ENCODE measurements at places on chromosomes 6 and 20. TPM values are rescaled to one million over a fixed set of nuclear protein-coding genes. Genes with fewer than 3 reads are reported as not detected.

DNA sequence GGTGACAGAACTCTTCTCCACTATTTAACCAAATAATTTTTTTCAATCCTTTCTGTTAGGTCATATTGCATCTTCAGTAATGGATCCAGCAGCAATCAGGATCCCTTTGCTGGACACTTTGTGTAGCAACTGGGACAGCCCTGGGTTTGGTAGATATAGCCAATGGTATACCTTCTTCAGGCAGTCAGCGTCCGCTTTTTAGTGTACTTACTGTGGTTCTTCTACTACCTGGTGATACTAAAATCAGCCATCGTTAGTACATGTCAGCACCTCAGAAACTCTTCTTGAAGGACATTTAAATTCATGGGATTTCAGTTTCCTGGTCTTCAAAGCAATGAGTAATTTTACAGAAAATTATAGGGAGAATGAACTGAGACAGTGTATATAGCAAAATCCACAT, 93.5 kb downstream of the ADGRG6 start:
- peak overlapping the region; percentile 42 for H3K27ac ChIP-seq
- DNase-seq, result no peak
- no peaks in the 10 kb centered on the region for H3K27me3 ChIP-seq
- no peaks in the 10 kb centered on the region for H3K36me3 ChIP-seq
- peaks cover 31% of the 10 kb centered on the region for H3K4me1 ChIP-seq

DNA sequence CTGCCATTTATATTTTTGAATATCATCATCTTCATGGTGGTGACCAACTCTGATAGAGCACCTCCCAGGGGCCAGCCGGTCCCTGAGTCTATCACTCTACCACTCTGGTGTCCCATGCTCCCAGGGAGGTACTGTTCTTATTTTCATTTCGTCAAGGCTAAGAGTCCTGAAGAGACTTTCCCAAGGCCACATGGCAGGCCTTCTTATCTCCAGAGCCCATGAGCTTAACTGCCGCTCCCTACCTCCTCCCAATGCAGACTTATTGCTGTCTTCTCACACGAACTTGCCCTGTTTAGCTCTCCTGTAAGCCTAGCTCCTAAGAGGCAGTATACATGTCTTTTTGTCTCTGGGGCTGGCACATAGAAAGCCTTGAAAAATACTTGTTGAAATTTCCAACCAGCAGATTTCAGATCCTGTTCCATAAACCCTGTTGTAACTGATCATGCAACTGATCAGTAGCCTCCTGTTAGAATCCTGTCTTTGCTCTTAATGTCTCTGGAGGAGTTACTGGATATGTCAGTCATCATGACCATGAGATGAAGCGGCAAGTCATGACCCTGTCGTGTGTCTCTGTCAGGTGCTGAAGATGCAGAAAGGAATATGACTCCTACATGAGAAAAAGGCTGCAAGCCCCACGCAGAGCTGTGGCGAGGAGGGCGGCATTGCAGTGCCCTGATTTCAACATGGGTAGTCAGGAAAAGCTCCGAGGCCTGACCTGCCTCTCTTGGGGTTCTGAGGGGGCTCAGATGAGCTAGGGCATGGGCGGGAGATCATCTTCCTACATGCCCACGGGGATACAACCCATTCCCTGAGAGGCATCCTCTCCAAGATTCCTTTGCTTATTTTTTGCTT, 60.0 kb downstream of the TTI1 start:
- H3K27ac ChIP-seq, result no peak overlapping the region
- H3K4me3 ChIP-seq, result no peak overlapping the region
- H3K4me1 ChIP-seq, result peaks cover 20% of the 10 kb centered on the region
- no peak for DNase-seq
- no peaks in the 10 kb centered on the region for H3K27me3 ChIP-seq

DNA sequence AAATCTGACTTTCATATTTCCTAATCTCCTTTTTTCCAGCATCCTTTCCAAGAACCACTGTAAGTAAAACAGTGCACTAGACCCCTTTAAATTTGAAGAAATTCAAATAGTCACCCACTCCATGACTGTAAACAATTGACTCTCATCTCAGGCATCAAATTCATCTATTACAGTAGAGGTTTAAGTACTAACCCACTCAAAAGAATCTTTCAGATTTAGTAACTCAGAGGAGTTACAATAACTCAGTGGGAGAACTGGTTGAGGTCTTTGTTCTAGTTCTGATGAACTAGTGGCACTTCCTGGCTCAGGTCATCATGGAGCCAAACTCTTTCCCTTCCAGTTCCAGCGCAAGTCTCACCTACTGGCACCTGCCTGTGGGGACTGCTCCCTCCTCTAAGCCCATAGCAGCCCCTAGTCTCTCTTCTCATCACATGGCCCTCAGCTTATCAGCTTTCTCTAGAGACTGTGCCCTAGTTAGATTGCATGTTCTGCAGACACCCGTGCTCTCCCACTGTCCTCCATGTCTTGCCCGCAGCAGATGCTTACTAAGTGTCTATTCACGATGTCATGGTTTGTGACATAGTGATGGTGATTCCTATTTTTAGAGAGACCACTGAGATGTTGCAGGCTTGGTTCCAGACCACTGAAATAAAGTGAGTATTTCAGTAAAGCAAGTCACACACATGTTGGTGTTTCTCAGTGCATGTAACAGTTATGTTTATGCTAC, 196.2 kb downstream of the TBC1D7 start:
- no peaks in the 10 kb centered on the region for H3K36me3 ChIP-seq
- H3K27me3 ChIP-seq, result peaks cover 5% of the 10 kb centered on the region
- no peak overlapping the region for H3K4me3 ChIP-seq
- no peak for DNase-seq
- H3K27ac ChIP-seq, result no peak overlapping the region

GRCh38 chr6:5854899-5855298, 151.8 kb downstream of the NRN1 start:
- no peaks in the 10 kb centered on the region for H3K4me1 ChIP-seq
- peaks cover 4% of the 10 kb centered on the region for H3K27me3 ChIP-seq
- H3K36me3 ChIP-seq, result no peaks in the 10 kb centered on the region
- no peak for DNase-seq
- no peak overlapping the region for H3K27ac ChIP-seq

GRCh38 chr6:161274898-161275297, 1.0 kb upstream of the AGPAT4 start:
- no peaks in the 10 kb centered on the region for H3K27me3 ChIP-seq
- no peaks in the 10 kb centered on the region for H3K36me3 ChIP-seq
- no peak overlapping the region for H3K4me3 ChIP-seq
- H3K27ac ChIP-seq, result no peak overlapping the region

GRCh38 chr20:47691625-47692024, 93.7 kb downstream of the SULF2 start:
- no peaks in the 10 kb centered on the region for H3K27me3 ChIP-seq
- H3K36me3 ChIP-seq, result no peaks in the 10 kb centered on the region
- no peak overlapping the region for H3K4me3 ChIP-seq
- DNase-seq, result no peak
- H3K4me1 ChIP-seq, result no peaks in the 10 kb centered on the region

- H3K27ac ChIP-seq, result no peak overlapping the region
- DNase-seq, result no peak
- peaks cover 24% of the 10 kb centered on the region for H3K27me3 ChIP-seq
- no peak overlapping the region for H3K4me3 ChIP-seq
- H3K4me1 ChIP-seq, result no peaks in the 10 kb centered on the region
These were observed 204.2 kb downstream of the TBC1D7 start for GRCh38 chr6:13124131-13124530.

- peaks cover 39% of the 10 kb centered on the region for H3K36me3 ChIP-seq
- H3K4me3 ChIP-seq, result peak overlapping the region; percentile 94
- H3K27me3 ChIP-seq, result no peaks in the 10 kb centered on the region
- peak overlapping the region; percentile 97 for H3K27ac ChIP-seq
These were observed 622 bp downstream of the GPANK1 start for GRCh38 chr6:31663961-31664789.

- H3K4me1 ChIP-seq, result no peaks in the 10 kb centered on the region
- H3K27me3 ChIP-seq, result no peaks in the 10 kb centered on the region
- DNase-seq, result peak; percentile 27
- no peaks in the 10 kb centered on the region for H3K36me3 ChIP-seq
- no peak overlapping the region for H3K27ac ChIP-seq
These were observed 215.0 kb upstream of the HSF2 start for GRCh38 chr6:122184401-122184827.

DNA sequence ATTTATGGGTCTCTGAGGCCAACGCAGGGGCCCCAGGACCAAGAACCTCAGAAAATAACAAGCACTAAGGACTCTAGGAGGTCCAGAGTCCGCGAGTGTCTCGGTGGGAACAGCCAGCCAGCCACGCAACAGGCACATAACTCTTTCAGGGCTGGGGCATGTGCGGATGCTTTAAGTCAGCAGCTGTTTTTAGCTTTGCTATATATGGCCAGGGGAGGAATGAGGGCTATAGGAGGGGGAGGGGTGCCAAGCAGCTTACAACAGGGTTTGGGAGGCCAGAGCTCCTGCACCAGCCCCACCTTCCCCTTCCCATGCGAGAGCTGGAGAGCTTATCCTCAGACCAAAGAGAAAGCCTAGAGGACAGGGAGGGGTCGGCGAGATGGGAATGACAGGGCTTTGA, 6.2 kb downstream of the JPH2 start:
- no peaks in the 10 kb centered on the region for H3K36me3 ChIP-seq
- H3K27ac ChIP-seq, result no peak overlapping the region
- no peak overlapping the region for H3K4me3 ChIP-seq
- no peak for DNase-seq

DNA sequence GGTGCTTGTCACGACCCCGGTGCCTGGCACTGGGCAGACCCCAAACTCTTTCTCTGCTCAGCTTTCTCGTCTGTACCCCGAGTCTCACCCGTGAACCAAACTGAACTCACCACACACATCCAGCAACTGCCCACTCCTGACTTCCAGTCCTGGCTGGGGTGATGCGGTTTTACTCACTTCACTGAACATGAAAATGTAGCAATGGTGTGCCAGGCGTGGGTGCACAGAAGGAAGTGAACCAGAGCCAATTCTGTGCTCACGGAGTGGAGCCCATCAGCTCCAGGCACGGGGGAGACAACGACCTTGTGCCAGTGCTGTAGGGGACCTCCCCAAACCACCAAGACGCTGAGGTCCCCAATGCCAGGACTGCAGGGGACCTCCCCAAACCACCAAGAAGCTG, 78.7 kb upstream of the AFDN start:
- H3K36me3 ChIP-seq, result no peaks in the 10 kb centered on the region
- no peak overlapping the region for H3K27ac ChIP-seq
- DNase-seq, result no peak
- no peak overlapping the region for H3K4me3 ChIP-seq

- no peaks in the 10 kb centered on the region for H3K36me3 ChIP-seq
- no peaks in the 10 kb centered on the region for H3K27me3 ChIP-seq
- H3K4me3 ChIP-seq, result no peak overlapping the region
- DNase-seq, result no peak
These were observed 21.6 kb upstream of the TOP1 start for GRCh38 chr20:41006936-41007474.

DNA sequence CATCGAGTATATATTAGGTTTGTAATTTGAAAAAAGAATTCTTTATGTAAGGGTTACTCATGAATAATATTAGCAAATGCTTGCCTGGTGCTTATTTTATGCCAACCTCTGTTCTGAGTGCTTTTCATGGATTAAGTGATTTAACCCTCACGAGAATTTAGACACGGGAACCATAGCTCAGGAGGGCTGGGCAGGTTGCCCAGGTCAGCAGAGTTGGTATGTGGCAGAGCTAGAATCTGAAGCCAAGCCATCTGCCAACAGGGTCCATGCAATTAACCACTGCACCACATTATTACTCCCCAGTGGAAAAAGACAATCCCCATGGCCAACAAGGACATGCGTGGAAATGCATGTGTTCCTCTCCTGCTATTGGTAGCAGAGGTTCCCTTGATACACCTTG, 345.6 kb downstream of the CDC5L start:
- H3K4me1 ChIP-seq, result no peaks in the 10 kb centered on the region
- no peaks in the 10 kb centered on the region for H3K36me3 ChIP-seq
- DNase-seq, result no peak
- H3K27me3 ChIP-seq, result no peaks in the 10 kb centered on the region
- no peak overlapping the region for H3K4me3 ChIP-seq

DNA sequence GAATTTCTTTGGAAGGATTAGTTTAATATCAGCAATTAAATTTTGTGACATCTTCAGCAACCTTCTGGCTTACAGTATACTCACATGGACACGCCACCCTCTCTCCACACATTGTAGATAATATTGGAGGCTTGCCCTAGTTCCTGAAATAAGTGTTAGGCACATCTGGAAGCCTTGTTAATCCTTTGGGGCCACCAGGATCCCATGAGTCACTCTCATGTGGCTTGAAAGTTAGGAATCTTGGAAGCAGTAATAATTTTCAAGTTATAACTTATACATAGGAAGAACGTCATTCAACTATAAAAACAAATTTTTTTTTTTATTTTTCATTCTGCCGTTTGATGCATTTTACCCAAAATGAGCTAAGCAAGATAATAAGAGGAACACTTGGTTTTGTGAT, 20.5 kb downstream of the LAMA4 start:
- no peaks in the 10 kb centered on the region for H3K36me3 ChIP-seq
- H3K4me3 ChIP-seq, result no peak overlapping the region
- no peak for DNase-seq
- no peaks in the 10 kb centered on the region for H3K4me1 ChIP-seq
- no peaks in the 10 kb centered on the region for H3K27me3 ChIP-seq

- no peak overlapping the region for H3K27ac ChIP-seq
- H3K27me3 ChIP-seq, result no peaks in the 10 kb centered on the region
- no peak for DNase-seq
- H3K4me3 ChIP-seq, result peak overlapping the region; percentile 83
These were observed 1.9 kb downstream of the FBXO9 start for GRCh38 chr6:53066874-53067706.

- peak overlapping the region; percentile 61 for H3K4me3 ChIP-seq
- peak; percentile 79 for DNase-seq
- no peaks in the 10 kb centered on the region for H3K36me3 ChIP-seq
- no peaks in the 10 kb centered on the region for H3K4me1 ChIP-seq
These were observed 35.1 kb upstream of the BTN3A2 start for GRCh38 chr6:26329763-26330511.

DNA sequence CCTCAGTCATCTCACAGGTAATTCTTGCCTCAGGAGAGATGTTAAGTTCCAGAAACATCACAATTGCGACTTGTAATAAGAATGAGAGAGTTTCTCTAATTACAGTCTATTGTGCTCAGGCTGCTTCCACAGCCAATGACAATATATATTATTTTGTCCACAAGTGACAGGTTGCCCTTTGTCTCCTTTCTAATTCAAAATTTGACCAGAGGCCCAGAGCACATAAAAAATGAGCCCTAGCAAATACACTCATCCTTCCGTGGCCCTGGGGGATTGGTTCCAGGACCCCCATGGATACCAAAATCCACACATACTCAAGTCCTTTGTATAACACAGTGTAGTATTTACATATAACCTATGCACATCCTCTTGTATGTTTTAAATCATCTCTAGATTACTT, 88.1 kb upstream of the TMEM170B start:
- H3K27ac ChIP-seq, result no peak overlapping the region
- DNase-seq, result no peak
- H3K36me3 ChIP-seq, result no peaks in the 10 kb centered on the region

- no peaks in the 10 kb centered on the region for H3K27me3 ChIP-seq
- no peaks in the 10 kb centered on the region for H3K36me3 ChIP-seq
- peak; percentile 56 for DNase-seq
- no peak overlapping the region for H3K27ac ChIP-seq
- H3K4me3 ChIP-seq, result no peak overlapping the region
These were observed 117.0 kb downstream of the TFAP2A start for GRCh38 chr6:10297832-10298231.

- no peaks in the 10 kb centered on the region for H3K4me1 ChIP-seq
- no peaks in the 10 kb centered on the region for H3K36me3 ChIP-seq
- DNase-seq, result no peak
- no peaks in the 10 kb centered on the region for H3K27me3 ChIP-seq
- H3K4me3 ChIP-seq, result no peak overlapping the region
These were observed 10.2 kb downstream of the PLCB4 start for GRCh38 chr20:9078826-9079731.

DNAAF9 gene
- 12.1 TPM for total RNA-seq

C20orf144 gene
- total RNA-seq, result 0.13 TPM

CCN2 gene
- 6.6 TPM for total RNA-seq

KCNQ2 gene
- total RNA-seq, result 6.6 TPM

GTPBP2 gene
- total RNA-seq, result 72.1 TPM

HELZ2 gene
- total RNA-seq, result 21.0 TPM

ZSCAN23 gene
- 5.4 TPM for total RNA-seq

FAM8A1 gene
- total RNA-seq, result 15.7 TPM

HLA-DRA gene
- not detected for total RNA-seq

Data from A673 (cell line).